ENCODE measurements at places on chromosomes 13 and 19.

DNA sequence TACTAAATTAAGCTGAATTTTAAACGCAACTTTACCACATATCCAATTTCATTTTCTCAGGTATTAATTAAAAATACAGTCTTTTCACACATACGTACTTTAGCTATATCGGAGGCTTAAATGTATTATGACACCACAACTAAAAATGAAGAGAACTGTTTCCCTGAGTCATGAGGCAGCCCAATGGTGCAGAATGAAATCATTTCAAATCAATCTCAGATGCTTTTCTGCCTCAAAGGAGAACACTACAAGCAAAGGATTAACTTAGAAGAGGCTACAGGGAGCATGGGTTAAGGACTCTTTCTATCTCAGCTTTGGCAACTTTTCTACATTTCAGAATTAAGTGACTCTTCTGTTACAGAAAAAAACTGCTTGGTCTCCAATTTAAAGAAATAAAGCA, 516.3 kb upstream of the HTR2A start:
- no peak for DNase-seq

- DNase-seq: no peak
These were observed 530.6 kb upstream of the SPRY2 start for GRCh38 chr13:80871481-80871880.

DNA sequence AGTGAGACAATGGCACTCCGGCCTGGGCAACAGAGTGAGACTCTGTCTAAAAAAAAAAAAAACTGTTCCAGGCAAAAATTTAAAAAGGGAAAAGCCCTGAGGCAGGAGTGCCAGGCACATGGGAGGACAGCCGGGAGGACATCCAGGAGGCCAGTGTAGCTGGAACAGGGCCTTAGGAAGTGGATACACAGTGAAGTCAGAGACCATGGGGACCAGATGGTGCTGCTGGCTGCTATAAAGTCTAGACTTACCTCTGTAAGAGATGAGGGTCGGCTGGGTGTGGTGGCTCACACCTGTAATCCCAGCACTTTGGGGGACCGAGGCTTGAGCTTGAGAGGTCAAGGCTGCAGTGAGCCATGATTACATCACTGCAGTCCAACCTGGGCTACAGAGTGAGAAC, 15.0 kb downstream of the HAS1 start:
- DNase-seq: no peak

- no peak for DNase-seq
These were observed 953 bp downstream of the KCNN4 start for GRCh38 chr19:43779820-43780219.

- DNase-seq: no peak
These were observed 35.3 kb downstream of the KLF2 start for GRCh38 chr19:16359964-16360363.
